ENCODE measurements at places on chromosomes 16 and 17.

GRCh38 chr17:4836221-4836620 is 3.1 kb downstream of the MINK1 start:
- DNase-seq: no peak

DNA sequence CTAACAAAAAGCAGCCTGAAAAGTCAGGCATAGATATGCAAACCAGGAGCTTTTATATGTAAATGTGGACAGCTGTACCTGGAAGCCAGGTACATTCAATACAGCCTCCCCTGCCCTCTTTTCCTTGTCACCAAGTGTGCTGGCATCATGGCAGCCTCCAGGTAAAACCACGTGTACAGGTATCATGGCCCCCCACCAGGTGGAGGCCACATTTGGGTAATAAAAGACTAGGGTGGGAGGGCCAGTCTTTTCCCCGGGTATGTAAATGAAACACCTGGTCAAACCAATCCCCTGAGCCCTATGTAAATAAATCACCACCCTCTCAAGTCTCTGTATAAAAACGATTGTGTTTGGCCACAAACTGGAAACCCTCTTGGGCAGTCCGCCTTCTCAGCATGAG is 226.4 kb upstream of the GOT2 start:
- no peak for DNase-seq

- no peak for DNase-seq
Observed at GRCh38 chr16:68227850-68228553, 7.9 kb downstream of the ESRP2 start.

DNA sequence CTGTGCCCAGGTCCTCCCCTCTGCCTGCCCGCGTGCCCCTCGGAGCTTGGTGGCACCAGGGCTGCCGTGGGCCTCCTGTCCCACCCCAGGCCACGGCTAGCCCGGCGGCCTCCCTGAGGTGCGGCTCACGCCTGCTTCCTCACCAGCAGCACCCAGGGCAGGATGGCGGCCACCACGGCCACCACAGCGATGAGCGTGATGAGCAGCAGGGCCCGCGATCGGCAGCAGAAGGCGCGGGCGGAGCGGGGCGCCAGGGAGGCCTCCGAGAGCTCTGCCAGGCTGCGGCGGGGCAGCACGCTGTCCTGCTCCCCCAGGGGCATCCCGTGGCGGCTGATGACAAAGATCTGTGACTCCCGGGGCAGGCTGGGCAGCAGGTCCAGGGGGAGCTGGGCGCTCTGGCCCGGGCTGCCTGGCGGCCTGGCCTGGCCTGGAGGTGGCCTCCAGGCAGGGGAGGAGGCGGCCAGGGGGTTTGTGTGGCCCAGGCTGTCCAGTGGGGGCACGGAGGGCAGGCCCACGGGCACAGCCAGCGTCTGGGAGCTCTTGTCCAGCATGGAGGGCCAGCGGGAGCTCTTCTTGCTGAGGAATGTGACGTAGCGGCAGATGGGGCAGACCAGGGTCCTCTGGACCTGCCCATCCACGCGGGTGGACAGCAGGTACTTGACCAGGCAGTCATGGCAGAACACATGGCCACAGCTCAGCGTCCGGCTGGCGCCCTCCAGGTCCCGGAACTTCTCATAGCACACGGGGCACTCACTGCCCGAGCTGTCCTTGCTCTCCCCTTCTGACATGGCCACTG is 4.8 kb downstream of the RNF222 start:
- DNase-seq: peak; percentile 40

DNA sequence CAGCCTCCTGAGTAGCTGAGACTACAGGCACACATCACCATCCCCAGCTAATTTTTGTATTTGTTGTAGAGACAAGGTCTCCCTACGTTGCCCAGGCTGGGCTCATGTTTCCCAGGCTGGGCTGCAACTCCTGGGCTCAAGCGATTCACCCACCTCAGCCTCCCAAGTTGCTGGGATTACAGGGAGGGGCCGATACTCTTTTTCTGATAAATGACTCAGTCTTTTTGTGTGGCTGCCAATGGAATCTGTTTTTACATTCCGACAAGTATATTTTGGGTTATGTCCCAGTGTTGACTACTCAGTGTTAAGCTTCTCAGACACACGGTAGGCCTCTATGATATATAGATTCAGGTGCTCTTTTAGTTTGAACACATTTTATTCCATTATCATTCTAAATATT is 58.1 kb downstream of the SLFN11 start:
- no peak for DNase-seq

DNA sequence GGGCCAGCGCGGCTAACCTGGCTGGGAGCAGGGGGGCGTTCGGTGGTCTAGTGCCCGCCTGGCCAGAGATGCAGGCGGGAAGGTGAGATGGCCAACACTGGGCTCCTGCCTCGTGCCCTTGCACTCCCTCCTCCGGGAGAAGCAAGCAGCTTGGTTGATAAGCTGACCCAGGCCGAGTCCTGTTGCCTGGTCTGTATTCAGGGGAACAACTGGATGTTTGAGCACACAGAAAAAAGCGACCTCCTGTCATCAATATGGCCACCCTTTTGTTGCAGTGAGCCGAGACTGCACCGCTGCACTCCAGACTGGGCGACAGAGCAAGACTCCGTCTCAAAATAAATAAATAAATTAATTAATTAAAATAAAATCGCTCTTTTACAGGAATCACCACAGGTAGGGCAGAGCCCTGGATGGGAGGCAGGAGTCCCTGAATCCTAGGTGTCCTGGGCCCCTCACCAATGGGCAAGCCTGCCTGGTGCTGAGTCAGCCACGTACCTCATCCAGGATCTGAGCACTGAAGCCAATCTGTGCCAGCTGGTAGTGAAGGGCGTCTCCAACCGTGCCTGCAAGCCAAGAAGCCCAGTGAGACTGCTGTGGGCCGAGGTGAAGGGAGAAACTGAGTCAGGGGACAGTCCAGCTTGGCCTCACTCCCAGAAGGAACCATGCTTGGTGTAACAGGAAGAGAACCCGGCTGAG is 31.8 kb downstream of the HASPIN start:
- DNase-seq: no peak

DNA sequence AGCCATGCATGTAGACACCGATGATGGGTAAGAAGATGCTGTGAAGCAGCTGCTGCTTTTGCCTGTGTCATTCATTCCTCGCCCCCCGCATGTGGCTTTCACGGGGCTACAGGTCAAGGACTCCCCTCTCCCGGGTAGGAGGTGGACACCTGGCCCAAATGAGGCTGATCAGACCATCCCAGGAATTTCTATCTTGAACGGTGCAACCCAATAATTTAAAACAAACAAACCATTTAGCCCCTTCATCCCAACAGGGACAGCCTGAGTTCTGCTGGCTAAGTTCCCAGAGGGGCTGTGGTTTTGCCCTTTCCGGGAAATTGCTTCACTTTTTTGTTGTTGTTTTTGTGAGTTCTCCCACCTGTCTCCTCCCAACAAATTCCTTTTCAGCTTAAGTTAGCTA is 137.7 kb upstream of the CDH5 start:
- no peak for DNase-seq

DNA sequence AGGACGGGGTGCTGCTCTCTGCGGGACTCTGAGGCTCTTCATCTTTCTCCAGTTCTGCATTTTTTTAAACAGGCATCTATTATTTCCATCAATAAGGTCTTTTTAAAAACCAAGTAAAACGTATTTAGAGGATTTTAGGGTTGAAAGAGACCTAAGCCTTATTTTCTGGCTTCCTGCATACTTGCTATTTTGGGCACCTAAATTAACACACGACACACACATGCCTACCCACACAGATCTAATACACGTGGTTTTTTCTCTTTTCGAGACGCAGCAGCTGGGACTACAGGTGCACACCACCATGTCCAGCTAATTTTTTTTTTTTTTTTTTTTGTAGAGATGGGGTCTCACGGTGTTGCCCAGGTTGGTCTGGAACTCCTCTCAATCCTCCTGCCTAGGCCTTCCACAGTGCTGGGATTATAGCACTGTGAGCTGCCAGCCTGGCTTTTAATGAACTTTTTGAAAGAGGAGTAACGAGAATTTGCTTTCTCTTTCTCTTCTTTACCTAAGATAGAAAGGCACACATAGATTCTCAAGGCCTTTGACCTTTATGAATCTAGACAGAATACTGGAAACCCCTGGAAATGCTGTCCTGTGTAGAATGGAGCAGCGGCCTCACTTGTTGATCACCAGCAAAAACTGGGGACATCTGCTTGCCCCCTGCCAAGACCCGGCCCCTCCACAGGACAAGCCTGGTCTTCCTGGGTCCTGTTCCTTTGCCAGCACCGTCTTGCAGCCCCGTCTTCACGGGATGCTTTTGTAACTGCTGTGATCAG is 13.8 kb downstream of the DNAAF8 start:
- no peak for DNase-seq

- DNase-seq: no peak
Observed at GRCh38 chr17:67490471-67490870, 113.4 kb downstream of the PITPNC1 start.

DNA sequence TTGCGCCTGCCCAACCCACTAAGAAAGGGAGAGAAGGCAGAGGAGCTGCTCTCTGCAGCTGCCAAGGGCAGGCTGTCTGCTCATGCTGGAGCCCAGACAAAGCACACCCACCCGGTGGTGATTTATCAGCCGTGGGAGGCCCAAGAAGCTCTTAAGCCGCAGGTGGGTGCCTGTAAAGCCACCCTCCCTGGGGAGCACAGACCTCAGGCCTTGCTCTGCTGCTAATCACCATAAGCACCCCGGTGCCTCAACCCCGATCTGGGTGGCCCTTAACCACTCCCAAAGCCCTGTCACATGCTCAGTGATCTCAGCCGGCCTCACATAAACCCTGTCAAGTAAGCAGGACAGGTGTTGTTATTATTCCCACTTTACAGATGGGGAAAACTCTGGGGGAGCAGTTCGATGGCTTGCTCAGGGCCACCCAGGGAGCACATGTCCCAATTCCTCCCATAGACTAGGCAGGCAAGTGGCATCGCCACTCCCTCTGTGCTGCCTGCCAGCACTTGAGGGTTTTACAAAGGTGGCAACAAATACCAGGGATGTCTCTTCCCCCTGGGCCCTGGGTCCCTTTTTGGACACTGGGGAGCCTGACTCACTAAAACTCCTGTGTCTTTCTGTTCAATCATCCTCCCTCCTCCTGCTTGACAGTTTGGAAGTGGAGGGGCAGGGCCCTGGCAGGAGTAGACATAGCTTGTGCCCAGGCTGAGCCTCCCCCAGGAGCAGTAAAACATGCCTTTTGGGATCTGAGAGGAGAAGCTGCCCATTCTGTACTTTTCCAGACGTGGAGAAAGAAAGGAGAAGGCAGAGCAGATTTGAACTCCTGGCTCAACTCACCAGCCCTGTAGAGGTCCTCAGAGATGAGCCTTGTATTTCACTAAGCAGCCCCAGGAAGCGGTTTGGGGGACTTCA is 299.3 kb downstream of the SOX9 start:
- DNase-seq: no peak

DNA sequence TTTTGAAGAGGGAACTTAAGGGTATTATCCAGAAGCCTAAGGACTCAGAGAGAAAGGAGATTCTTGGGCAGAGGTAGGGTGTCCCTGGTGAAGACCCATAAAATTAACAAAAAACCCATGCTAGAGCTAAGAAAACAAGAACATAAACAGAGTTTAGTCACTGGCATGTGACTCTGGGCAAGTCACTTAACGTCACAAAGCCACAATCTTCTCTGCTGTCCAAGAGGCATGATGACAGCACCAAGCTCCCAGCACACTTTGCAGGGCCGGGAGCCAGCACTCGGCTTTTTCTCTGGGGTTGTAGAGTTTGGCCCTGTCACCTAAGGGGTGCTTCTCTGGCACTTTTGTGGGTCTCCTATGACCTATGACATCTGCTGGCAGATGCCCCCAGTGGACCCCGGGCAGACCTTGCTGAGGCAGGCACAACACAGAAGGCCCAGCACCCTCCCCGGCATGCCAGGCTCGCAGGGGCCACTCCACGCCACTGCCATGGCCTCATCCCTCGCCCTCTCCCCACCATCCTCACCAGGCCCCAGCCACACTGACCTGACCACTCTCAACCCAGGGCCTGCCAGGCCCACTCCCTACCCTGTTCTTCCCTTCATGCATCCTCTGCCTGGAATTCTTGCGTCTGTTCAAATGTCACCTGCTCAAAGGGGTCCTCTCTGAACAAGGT is 69.8 kb downstream of the DYNLRB2 start:
- no peak for DNase-seq

- no peak for DNase-seq
Observed at GRCh38 chr16:73531021-73531420, 483.1 kb upstream of the ZFHX3 start.

GRCh38 chr17:5631958-5632590 is 47.8 kb upstream of the NLRP1 start:
- no peak for DNase-seq

GRCh38 chr17:66963909-66964771 is at the start of gene CACNG4:
CACNG4 (plus strand) TSS chr17:66964707; CDS start chr17:66964912, 205 bp downstream.
- DNase-seq: no peak

- DNase-seq: peak; percentile 65
Observed at GRCh38 chr16:84449156-84450140, 55.0 kb downstream of the MEAK7 start.

GRCh38 chr16:64172652-64173051 is 949.2 kb downstream of the CDH11 start:
- no peak for DNase-seq

All from breast epithelium (tissue), 4 donors.